ENCODE measurements at places on chromosomes 2 and 18.

- peak; percentile 10 for DNase-seq
These were observed 3.9 kb downstream of the MAP3K19 start for GRCh38 chr2:135043345-135043744.

DNA sequence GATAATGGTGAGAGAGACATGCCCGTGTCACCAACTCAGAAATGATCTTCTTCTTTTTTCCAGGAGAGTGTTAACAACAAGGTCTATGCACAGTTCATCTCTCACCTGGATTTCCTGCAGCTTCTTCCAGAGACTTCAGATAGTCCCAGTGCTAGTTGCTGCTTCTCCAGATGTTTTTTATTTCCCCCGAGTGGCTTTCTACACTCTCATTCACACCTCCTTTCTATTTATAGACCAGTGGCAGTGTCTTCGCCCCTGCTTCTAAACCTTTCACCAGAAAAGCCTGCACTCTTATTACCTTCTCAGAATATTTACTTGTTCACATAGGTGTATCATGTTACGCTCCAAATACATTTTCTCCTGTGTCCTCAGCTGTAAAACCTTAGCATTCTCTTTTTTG is 558.8 kb upstream of the CHAC2 start:
- DNase-seq = no peak

DNA sequence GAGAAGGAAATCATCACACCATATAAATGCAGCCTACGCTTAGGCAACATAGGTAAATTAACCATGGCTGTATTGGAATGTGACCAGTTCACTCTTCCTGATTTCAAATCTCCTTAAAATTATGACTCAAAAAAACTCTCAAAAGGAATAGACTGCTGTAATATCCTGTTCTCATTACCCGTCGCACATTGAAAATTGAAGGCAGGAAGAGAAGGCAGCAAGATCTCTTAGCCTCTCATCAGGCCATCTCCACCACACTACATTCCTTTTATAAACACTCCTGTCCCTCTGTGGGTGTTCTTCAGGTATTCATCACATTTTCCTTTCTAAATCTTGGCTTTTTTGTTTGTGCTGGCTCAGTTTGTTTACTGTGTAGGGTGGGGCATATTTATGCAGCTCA is 83.2 kb downstream of the PPP1R1C start:
- no peak for DNase-seq

DNA sequence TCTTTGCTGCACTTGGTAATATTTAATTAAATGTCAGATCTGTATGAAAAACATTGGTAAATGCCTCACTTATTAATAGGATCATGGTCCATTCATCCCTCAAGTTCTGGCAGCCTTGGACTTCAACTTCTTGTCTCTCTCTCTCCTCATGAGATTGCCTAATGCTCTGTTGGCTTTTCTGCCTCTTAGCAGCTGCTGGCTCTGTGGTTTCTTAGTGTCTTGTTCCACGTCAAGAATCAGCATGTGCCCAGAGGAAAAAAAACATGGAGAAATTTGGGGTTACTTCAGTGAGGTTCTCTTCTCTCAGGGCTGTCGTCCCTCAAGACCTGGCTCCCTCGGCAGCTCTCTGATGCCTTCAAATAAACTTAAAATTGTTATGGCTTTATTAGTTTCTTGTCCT is 75.4 kb downstream of the TAF4B start:
- no peak for DNase-seq

DNA sequence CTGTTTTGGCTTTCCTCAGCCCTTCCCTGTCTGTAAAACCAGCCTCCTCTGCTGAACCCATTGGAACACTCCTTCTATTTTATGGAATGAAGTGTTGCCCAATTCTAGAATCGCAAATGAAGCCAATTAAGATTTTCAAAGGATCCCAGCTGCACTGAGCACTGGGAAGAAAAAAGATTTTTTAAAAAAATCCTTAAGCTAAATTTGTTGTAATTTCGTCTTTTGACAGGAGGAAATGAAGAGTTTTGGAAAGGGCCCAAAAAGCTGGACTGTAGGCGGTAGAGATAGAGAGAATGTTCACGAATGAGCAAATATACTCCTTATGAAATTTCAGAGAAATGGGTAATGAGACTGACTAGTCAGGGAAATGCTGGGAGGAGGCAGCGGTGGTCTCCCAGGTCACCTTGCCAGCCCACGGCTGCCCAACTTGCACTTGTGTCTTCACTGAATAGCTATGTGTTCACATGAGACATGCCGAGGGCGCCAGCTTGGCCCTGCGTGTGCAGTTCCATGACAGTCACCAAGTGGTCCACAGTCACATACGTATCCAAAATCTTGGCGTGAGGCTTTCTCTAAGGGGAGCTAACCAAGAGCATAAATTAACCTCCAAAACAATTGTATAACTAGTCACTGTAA is 69.9 kb downstream of the SGPP2 start:
- no peak for DNase-seq

DNA sequence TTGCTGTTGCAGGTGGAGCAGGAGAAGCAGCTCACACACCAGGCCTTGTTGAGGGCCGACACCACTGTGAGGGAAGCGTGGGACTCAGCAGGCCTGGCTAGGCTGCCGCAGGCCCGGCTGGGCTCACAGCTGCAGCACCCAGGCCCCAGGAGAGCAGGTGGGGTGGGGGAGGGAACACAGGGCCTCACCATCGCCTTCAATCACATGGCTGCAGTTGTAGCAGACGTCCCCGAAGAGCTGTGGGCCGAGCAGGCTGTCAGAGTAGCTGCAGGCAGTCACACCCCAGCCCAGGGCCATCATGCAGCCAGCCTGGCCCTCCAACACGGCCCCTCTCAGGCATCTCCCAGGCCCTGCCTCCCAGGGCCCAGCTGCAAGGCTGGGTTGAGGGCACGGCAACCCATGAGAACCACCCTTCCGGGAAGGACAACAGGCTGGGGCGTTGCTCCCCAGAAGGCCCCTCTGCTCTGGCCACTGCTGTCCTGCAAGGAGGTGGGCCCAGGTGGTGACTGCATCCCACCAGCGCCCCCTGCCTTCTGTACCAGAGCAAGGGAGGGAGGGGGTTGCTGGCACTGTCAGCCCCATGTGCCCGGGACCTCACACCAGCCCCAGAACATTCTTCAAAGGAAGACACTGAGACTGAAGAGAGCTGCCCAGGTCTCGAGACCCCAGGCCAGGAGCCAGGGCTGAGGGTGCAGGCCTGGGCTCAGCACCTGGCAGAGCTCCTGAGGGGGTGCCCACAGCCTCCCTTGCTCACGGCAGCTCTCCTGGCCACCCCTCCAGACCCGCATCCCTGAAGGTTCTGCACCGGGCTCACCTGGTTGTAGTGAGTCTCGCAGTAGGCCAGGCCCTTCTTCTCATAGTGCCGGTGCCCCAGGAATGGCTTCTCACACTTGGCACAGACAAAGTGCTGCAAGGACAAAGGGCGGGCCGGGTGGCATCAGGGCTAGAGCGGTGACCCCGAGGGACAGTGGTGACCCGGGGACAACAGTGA is 5.6 kb upstream of the GPR17 start:
- peak; percentile 50 for DNase-seq

- DNase-seq = no peak
These were observed 593.1 kb upstream of the NRXN1 start for GRCh38 chr2:51624995-51625394.

DNA sequence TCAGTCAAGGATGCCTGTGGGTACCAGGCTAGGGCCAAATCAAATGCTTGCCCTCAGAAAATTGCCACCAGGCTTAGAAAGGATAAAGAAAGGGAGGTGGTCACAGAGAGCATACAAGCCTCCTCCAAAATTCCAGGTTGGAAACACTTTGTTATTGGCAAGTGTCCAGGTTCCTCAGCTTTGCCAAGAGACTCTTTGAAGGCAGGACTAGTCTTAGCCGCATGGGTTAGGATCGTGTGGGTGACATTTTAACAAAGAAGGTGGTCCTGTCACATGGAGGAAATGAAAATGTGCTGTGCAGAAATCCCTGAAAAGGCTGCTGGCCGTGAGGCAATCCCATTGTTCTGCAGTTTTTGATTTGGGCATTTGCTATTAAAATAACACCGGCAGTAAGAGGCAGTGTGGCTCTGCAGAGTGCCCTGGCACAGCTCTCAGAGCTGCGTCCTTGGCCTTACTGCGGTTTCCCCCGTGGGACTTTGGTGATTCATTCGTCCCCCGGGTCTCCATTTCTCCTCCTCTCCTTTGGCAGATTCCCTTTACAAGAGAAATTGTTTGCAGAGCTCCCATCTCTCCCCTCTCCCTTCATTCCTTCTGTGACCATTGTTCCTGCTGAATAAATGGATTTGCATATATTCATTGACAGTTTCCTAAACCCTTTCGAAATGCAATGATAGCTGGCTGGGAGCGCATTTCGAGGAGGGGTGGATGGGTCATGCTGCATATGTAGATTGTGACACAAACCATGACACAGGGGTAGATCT is 187.3 kb downstream of the VAPA start:
- DNase-seq = no peak

DNA sequence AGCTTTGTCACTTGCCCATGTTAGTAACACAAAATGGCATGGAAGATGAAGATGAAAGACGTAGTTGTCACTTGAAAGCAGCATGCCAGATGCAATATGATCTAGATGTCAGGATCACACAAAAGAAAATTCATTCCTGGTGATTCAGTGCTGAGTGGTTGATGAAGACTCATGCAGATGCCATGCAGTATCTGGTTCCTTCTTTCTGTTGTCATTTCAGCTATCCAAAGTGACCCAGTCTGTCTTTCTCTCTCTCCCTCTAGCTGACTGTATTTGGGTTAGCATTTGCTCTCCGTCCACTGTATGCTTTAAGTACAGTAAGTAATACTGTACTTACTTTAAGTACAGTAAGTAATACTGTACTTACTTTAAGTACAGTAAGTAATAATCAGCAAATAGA is 50.4 kb downstream of the TTN start:
- DNase-seq = no peak

Data from CD4-positive, alpha-beta T cell (primary cell).